ENCODE measurements at places on chromosomes 16 and 17.

DNA sequence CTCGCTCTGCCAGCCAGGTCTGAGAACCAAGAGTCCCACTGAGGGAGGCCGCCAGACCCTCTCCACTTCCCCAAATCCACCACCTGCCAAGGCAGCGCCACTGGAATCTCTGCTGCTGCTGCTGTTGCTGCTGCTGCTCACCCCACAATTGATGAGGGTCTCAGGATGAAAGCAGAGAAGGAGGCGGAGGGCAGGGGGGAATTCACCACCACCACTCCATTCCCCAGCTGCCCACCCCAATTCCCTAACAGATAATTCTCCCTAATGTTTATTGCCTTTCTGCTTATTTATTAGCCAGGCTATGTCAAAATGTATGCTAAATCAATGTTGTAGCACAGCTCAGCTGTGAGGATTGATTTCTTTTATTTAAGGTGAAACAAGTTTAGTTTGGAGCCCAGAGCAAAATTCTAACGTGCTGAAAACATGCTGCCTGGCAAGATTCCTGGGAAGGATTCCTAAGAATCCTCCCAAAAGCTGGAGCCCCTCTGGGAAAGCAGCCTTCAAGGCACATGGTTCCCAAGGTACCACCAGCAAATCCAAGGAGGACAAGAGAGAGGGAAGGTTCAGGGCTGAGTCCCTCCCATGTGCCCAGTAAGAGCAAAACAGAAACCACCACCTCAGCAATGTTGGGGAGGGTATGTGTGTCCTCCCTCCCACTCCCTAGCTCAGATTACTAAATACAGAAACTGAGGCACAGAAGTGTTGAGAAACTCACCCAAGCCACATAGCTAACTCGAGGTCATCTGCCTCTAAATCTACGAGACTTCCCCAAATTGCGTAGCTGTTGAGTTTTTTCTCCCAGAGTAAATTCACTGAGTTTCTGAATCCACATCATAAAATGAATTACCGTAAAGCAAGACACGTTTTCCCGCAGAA lies 12.2 kb upstream of the CDH5 start:
- no peak for DNase-seq

GRCh38 chr16:10981697-10982216 lies 37.4 kb downstream of the CLEC16A start:
- no peak for DNase-seq

GRCh38 chr17:41907185-41907556 lies 11.6 kb downstream of the ACLY start:
- DNase-seq = peak; percentile 59

GRCh38 chr17:72332367-72332766 lies 211.5 kb downstream of the SOX9 start:
- DNase-seq = no peak

DNA sequence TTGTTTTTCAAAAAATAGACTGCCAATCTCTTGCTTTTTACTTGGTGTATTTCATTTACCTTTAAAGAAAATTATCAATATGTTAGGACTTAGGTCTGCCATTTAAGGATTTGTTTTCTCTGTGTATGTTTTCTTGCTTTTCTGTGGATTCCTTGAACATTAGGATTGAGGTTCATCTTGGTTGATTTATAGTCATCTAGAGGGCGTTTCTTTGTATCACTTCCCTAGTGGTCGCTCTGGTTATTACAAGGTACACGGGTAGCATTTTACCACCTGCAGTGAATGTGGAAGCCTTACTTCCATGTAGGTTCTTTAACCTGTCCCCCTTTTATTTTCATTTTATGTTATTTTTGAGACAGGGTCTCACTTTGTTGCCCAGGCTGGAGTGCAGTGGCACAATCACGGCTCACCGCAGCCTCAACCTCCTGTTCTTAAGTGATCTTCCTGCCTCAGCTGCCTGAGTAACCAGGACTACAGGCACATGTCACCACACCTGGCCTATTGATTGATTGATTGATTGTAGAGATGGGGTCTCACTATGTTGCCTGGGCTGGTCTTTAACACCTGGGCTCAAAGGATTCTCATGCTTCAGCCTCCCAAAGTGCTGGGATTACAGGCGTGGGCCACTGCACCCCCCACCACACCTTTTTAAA lies 35.2 kb upstream of the CBX4 start:
- DNase-seq = no peak

DNA sequence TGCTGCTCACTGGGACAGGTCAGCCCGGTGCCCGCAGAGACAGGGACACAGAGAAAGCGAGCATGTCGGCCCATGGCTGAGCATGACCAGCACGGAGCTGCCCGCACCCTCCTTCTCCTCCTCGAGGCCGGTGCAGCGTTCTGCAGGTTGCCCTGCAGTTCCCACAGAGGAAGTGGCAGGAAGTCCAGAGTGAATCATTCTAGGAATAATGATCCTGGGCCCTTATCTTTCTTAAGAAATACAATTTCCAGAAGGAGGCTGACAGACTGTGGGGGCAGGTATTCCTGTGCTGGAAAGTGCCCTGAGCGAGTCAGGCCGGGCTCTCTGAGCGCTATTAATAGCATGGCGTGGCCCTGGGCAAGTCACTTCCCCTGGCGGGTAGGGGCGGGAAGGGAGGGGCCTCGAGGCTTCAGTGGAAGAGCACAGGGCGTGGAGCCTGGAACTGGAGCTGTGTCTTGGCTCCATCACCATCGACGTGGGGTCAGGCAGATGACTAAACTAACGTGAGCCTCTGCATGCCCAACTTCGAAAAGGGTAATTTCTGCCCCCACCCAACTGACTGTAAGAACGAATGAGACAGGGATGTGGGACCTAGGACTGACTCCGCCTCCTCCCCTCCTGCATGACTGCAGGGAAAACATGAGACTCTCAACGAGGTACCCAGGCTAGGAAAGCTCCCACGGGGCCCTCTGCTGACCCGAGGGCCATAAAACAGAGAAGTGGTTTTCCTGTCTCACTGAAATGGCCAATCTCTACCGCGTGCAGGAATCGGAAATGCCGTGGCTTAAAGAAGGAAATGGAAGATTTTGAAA lies 9.8 kb downstream of the TMEM204 start:
- DNase-seq = peak; percentile 61
